D721Med (cell line): ENCODE measurements at places on chromosomes 4 and X.

GRCh38 chr4:96315815-96316214 lies 475.9 kb downstream of the PDHA2 start:
- no peak for DNase-seq

DNA sequence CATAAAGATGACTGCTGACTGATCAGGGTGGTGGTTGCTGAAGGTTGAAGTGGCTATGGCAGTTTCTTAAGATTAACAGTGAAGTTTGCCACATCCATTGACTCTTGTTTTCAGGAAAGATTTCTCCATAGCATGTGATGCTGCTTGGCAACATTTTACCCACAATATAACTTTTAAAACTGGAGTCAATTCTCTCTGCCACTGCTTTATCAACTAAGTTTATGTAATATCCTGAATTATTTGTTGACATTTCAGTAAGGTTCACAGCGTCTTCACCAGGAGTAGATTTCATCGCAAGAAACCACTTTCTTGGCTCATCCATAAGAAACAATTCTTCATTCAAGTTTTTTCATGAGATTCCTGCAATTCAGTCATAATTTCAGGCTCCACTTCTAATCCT lies 166.5 kb upstream of the SPRY1 start:
- DNase-seq: no peak

GRCh38 chrX:22026731-22027130 lies 5.4 kb upstream of the PHEX start:
- DNase-seq: no peak

GRCh38 chrX:147174591-147174990 lies 360.0 kb upstream of the CXorf51A start:
- no peak for DNase-seq

GRCh38 chr4:39037941-39038340 lies 5.7 kb upstream of the TMEM156 start:
- no peak for DNase-seq

GRCh38 chr4:101355767-101356702 lies 8.7 kb upstream of the PPP3CA start:
- no peak for DNase-seq

DNA sequence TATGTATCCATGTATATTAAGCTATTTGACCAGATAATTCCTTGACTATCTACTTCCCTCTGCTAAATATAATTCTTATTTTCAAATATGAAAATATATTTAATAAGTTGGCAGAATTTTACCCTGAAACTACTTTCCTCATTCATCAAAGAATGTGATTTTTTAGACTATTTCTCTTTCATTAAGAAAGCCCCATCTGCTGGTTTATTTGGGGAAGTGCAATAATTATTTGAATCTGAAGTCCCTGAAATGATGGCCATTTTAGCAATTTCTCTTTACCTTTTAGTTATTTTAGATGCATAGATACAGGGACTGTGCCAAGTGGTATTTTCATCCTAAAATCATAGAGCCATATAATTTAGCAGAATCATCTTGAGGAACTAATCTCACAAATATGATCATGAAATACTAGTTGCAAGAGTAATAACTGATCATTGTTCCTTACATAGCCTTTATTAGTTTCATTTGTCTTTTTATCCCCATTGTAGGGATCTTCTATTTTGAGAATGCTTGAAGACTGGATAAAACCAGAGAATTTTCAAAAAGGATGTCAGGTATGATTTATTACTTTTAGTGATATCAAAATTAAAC lies 39.0 kb downstream of the ENPEP start:
- DNase-seq: no peak

GRCh38 chr4:30208731-30209435 lies 511.3 kb upstream of the PCDH7 start:
- no peak for DNase-seq

GRCh38 chrX:47247206-47247998 lies 14.6 kb downstream of the USP11 start:
- no peak for DNase-seq

GRCh38 chrX:39497702-39498265 lies 600.0 kb downstream of the BCOR start:
- DNase-seq: no peak

DNA sequence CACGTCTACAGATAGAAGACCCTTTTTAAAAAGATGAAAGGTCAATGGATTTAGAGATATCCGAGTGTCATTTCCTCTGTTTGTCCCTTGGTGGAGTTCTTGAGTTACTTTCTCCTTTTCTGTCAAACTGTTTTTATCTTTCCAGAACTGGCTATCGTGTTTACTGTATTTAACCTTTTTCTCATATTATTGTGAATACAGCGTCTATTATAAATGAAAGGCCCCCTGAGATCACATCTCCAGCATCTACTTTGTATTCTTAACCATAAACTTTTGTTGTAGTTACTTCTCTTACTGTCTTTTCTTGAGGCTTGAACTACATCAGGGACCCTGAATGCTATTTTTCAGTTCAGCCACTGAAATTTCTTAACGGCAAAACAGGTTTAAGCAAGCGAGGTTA lies 4.0 kb upstream of the PCDH7 start:
- no peak for DNase-seq
